Thymus (tissue), 14 donors: ENCODE measurements at places on chromosomes 3 and 15.

GRCh38 chr3:17030956-17031652 is 146.3 kb downstream of the PLCL2 start:
- DNase-seq = no peak

- no peak for DNase-seq
Observed at GRCh38 chr15:90241343-90242192, 7.6 kb downstream of the GDPGP1 start.

- DNase-seq = no peak
Observed at GRCh38 chr15:43975770-43976169, 149.0 kb downstream of the WDR76 start.

- DNase-seq = no peak
Observed at GRCh38 chr3:147915057-147915456, 505.9 kb downstream of the ZIC1 start.

DNA sequence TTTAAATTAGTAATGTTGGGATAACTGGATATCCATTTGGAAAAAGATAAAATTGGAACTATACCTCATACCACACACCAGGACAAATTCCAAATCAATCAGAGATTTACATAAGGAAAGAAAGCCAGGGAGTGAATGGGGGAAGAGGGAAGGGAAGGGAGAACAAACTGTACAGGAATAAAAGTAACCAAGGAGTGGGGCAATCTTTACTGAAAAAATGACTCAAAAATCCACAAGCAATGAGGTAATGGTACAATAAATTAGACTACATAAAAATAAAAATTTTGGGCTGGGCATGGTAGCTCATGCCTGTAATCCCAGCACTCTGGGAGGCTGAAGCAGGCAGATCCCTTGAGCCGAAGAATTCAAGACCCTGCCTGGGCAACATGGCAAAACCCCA is 82.6 kb downstream of the MLH1 start:
- no peak for DNase-seq

DNA sequence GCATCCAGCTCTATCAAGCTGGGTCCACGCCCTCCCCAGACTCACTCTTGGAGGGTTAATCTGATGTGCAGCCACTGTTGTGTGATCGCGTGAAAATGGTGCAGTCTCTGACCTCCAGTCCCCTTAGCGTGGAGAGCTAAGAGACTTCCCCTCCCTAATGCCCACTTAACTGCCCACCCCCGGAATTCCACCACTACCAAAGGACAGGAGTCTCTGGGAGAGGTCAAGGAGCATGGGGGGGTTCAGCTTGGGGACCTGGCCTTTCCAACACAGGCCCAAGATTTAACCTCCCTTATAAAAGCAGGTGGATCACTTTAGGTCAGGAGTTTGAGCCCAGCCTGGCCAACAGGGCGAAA is 48.8 kb downstream of the CCDC12 start:
- no peak for DNase-seq

DNA sequence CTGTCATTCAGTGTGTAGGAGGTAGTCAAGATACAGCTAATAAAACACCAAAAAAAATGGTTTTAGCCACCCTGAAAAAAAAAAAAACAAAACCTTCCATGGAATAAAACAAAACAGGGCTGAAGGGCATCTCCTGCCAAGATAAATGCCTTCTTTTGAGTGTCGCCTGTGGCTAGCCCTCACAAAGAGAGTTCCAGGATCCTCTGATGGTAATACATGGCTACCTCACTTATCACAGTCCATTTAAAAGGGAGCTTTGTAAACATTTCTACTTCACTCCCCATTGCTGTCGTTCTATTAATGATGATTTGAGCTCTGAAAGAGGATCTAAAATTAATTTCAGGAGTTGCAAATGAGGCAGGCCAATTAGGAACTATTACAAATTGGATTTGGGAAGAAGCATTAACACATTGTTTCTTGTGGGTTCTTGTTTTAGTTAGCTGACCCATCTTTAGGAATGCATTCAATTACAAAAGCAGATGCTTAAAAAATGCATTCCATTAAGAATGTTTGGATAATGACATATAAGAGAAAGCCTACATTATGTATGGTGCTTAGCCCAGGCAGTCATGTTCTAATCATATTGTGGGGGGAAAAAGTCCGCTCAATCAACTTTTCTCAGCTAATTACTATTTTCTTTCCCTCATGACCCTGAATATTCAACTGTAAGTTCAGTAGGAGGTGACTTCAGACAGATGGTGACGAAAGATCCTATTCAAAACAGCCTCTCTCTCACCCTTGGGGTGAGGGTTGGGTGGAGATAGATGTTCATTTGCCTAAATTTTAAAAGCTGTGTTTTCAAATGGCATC is 255.1 kb upstream of the WNT5A start:
- no peak for DNase-seq

GRCh38 chr15:57327985-57328471 is 48.3 kb upstream of the CGNL1 start:
- no peak for DNase-seq

GRCh38 chr15:74032606-74033561 is 38.4 kb downstream of the PML start:
- DNase-seq = no peak

DNA sequence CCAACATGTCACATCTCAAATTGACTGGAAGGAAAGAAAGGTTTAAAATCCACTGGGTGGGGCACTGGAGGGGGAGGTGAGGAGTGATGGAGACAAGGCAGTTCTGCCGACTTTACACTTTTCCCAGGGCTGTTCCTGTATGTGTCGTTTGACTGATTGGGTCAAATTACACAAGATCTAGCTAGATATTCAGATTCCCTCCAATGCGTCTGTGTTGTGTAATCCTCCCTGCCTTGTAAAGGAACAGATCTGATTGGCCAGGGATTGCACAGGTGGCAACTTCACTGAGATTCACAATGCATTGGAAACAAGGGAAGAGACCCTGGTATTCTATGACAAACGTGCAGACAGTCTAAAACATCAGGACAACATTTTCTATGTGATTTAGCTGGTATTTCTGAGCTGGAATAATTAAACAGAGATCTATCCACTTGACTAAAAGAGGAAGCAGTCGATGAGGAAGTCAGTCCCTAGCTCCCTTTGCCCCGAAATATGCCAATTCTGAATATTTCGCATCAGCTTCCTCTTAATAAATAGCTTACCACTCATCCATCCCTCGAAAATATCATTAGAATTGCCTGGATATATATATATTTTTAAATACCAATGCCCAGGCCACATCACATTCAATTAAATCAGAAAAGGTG is 312.9 kb downstream of the RORA start:
- no peak for DNase-seq

GRCh38 chr3:123400169-123400568 is 48.7 kb downstream of the ADCY5 start:
- DNase-seq = no peak

GRCh38 chr3:160125258-160125657 is 100.0 kb upstream of the C3orf80 start:
- no peak for DNase-seq

- no peak for DNase-seq
Observed at GRCh38 chr3:146493761-146494160, 24.4 kb upstream of the PLSCR2 start.

DNA sequence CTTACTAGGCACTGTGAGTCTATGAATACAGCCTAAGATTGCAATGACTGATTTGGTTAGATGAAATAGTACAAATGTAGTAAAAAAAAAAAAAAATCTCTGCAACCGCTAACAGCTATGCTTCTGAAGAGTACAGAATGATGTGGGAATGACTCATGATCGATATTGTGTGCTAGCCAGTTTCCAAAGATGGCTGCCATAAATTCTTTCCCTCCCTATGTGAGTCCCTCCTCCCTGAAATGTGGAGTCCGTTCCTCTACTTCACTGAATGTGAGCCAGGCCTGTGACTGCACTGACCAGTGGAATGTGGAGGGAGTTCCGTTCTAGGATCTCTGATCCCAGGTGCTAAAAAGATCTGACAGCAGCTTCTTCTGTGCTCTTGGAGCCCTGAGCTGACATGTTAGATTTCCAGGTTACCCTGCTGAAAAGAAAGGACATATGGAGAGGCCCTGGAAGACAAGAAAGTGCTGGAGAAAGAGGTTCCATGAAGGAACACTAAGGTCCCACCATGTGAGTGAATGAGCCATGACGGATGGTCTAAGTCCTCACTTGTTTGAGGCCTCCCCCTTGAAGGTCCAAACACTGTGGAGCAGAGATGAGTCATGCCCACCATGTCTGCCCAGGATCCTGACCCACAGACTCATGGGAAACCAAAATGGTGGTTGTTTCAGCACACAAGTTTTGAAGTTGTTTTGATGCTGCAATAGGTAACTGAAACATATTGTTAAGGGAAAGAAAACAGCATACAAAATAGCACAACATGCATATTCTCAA is 46.3 kb downstream of the DGKG start:
- no peak for DNase-seq

- DNase-seq = no peak
Observed at GRCh38 chr15:62624547-62625378, 417.8 kb upstream of the TPM1 start.

DNA sequence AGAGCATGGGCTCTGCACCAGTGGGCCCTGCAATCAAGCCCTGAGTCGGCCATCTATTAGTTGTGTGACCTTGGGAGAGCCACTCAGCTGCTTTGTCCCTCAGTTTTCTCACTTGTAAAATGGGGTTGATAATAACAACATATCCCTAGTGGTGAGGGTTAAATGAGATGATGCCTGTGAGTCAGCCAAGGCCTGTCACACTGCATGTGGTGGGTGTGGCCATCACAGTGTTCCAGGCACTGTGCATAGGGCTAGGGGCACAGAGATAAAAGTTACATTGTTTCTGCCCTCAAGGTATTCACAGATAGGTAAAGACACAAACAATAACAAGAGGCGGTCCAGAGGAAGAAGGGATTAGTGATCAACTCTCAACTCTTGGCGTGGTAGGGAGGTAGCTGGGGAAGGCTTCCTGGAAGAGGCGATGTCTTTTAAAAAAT is 19.5 kb downstream of the SMAD6 start:
- DNase-seq = no peak

- DNase-seq = no peak
Observed at GRCh38 chr3:129058441-129059200, 2.0 kb upstream of the GP9 start.
